ENCODE measurements at places on chromosomes 6 and 20.

DNA sequence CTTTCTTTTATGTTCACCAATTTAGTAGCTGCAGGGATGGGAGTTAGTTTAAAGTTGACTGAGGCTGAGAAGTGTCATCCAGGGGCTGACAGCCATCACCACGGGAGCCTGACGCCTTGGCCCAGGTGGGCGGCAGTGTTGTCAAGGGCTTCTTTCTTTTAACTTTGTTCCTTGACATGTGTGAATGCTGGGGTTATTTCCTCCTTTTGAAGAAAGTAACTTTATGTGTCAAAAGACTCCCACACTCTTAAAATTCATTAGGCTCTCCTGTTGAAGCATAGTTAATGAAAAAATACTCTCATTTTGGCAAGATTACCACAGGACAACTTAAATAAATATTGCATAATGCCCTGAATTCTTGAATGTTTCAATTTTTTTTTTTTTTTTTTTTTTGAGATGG, 50.0 kb downstream of the SASH1 start:
- DNase-seq: no peak

- no peak for DNase-seq
These were observed 467.2 kb upstream of the ZNF337 start for GRCh38 chr20:26163890-26164289.

- no peak for DNase-seq
These were observed 21.7 kb upstream of the RFPL4B start for GRCh38 chr6:112325444-112325843.

- no peak for DNase-seq
These were observed 45.9 kb upstream of the CSE1L start for GRCh38 chr20:48999890-49000870.

- no peak for DNase-seq
These were observed 10.4 kb downstream of the TGM6 start for GRCh38 chr20:2390951-2391675.

DNA sequence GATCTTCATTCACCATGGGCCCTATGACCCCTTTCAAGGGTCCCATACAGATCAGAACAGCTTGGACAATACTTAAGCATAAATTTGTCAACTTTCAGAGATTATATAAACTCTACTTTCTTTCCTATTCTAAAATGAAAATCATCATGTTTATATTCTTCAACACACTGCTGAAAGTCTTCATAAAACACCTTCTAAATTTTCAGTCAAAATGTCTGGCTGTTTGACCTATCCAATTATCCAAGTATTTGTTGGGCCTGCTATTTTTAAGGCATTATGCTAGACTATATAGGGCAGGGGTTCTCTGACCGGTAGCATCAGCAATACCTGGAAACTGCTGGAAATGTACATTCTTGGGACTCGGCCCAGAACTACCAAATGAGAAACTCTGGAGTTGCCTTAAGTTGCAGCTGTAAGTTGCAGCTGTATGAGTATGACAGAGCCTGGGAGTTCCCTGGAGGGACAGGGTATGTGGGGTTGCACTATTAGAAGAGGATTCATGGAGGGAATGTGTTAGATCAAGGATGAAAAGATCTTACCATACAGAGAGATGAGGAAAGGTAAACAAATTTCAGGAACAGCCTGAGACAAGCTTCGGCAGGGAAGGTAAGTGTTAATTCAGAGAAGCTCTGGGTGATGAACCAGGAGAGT, 293.0 kb downstream of the ADGB start:
- DNase-seq: no peak

DNA sequence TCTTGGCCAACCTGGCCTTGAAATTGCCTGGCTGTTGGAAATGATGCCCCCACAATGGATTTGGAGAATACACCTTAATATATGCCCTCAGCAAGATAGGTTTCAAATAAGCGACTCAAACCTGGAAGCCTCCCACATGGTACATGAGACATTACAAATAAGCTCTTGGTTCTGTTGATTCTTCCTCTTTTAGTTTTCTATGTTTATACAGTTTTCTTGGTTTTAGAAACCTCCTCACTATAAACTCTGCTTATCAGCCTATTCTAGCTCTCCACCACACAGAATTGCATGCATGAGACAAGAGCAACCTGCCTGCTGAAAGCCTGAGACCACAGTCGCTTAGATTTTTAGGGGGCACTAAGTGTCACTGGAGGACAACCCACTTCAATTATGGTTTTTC, 108.8 kb upstream of the PREP start:
- DNase-seq: no peak

DNA sequence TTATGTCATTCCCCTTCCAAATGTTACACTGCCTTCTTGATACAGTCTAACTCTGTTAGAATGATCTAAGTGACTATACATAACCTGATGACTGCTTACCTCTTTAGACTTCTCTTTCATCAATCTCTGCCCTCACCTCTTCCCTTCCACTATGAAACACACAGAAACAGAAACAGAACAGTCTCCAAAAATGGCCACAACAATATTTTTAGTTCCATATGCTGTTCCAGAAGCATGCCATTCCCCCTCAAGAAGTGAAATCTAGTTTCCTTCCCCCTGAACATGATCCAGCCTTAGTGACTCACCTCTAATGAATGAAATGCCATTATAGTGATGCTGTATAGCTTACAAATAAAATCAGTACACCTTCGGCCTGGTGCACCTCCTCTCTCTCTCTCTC, 229.3 kb upstream of the TENT5A start:
- no peak for DNase-seq

- DNase-seq: no peak
These were observed 84.2 kb downstream of the HIVEP1 start for GRCh38 chr6:12096342-12096741.

Data from NCI-H2081 treated with DMSO at 0.1 percent for 48 hours (cell line).